Retinal pigment epithelial cell (primary cell): ENCODE measurements at places on chromosomes 5 and 9.

DNA sequence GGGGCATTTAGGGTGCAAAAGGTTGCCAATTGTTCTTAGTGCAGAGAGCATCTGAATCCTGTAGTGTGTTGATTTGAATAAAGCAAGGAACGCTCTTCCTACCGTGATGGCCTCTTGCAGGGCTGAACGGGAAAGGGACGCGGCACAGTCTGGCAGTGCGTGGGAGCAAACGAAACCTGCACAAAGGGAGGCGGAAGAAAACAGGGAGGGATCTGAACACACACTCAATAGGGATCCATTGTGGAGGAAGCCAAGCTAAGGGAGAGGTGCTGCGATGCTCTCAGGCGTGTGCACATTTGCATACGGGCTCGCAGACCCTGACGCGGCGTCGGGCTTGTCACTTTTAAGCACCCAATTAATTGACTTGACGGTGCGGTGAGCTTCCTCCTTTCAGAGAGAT lies 414.0 kb upstream of the IRX1 start:
- DNase-seq, result no peak

DNA sequence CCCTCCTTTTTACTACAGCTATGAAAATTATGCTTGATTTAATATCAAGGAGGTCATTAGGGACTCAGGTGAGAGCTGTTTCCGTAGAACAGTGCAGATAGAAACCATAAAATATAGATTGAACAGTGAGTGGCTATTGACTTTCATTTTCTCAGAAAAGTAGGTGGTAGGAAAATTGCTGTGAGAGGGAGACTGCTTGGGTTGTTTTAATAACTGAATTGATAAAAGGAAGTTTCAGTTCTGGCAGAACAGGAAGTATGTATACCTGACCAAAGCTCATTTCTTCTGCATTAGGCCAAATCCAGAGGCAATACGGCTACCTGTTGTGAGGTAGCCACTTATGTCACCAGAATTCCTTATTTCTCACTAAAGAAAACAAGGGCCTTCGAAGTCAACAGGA lies 761.7 kb upstream of the ARRDC3 start:
- no peak for DNase-seq

DNA sequence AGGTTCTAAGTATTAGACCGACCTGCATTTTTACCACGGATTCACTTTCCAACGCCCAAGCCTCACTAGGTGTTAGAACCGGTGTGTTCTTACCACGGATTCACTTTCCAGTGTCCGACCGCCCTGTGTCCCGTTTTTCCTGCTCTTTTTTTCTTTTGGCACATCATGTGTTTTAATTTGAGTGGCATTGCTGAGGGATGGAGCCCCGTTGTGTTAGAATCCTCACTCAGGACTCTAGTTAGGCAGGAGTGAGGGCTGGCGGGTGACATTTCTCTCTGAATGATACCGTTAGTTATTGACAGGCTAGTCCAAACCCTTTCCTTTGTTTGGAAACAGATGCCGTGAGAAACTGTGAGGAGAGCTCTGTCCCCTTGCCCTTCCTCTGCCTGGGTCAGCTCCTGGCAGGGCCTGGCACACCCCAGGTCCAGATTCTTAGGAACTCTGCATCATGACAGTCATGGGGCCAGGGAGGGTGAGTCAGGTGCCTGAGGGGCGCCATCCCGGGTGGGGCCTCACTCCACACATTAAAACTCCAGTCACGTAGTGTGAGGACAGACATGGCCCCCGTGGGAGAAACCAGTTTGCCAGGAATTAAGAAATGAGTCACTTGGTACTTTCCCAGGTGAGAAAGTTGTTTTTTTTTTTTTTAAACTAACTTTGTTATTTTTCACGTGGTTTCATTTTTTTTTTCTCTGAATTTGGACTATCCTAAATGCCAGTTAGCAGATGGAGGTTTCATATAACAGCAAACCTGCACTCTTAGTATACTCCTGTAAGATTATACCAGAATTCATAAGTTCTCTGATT lies 15.8 kb downstream of the EXOC3 start:
- DNase-seq, result peak; percentile 86

DNA sequence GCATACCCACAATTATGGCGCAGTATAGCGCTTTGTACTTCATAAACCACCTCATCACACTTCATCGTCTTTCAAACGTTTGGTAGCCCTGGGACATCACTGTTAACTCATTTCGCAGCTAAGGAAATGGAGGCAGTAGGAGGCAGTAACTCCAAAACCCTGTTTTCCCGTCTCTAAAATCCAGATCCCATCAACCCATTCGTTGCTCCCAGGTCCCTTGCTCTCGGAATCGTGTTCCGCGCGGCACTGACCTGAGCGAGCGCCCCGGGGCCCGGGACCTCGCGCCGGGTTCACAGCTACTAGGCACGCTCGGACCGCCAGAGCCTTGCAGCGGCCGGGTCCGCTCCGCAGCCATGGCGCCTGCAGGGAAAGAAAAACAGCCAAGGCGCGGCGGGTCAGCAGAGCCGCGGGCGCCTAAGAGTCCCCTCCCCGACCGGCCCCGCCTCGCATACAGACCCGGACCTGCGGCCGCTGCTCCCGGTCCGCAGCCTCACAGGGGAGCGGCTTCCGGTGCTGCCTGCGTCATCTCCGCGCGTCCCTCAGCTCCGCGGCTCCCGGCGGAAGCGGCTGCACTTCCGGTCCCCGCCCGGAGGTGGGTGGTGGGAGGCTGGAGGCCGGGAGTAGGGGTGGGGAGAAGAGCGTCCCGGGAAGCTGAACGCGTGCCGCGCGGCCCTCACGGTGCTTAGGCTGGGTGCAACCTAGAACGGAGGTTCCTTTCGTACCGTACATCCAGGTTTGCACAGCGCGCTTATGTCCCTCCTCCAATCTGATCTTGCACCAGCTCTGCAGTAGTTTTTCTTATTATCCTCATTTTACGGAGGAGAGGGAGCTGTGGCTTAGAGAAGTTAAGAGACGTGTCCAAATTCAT lies at the start of gene FBXW2:
Gene FBXW2, minus strand, starts transcription at position 519 of the 868 bp plus-strand sequence. CDS start 5,158 bp downstream, outside the sequence.
- DNase-seq, result peak; percentile 66

GRCh38 chr5:131541071-131541470 lies 94.0 kb downstream of the RAPGEF6 start:
- no peak for DNase-seq

DNA sequence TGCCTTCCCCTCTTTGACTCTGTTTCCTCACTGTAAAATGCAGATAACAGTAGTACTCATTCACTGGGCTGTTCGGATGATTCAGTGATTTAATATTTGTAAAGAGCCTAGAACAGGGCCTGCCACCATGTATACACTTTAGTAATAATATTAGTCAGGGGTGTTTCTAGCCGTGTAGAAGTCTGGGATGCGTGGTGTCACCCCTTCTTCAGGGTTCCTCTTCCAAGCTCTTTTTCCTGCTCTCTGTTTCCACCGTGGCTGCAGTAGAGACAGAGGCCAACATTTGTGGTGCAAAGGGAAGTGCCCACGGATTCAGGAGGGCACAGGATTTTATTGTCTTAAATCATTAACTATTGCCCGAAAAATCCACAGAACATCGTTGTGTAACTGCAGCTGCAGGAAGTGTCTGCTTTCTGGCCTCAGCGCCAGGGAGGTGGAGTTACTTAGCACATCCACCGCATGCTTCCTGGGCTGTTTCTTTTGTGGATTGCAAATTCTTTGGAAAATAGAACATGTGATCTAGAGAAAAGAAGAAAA lies 61.7 kb downstream of the TRIO start:
- no peak for DNase-seq

DNA sequence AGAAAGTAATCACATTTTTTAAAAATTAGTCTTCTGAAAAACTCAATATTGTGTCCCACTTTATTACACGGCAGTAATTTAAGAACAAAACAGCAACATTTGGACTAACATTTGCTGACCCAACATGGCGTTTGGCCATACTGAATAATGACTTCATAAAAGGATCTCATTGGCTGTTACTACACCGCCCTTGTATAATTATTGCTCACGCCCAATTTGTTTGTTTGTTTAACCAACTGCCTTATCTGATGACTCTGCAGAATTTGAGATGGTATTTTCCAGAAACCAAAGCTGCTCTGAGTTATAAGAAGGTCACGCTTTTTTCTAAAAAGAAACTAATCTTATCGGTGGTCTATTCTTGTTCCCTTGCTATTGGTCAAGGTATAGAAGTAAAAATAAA lies 200.2 kb upstream of the TARS1 start:
- DNase-seq, result no peak

DNA sequence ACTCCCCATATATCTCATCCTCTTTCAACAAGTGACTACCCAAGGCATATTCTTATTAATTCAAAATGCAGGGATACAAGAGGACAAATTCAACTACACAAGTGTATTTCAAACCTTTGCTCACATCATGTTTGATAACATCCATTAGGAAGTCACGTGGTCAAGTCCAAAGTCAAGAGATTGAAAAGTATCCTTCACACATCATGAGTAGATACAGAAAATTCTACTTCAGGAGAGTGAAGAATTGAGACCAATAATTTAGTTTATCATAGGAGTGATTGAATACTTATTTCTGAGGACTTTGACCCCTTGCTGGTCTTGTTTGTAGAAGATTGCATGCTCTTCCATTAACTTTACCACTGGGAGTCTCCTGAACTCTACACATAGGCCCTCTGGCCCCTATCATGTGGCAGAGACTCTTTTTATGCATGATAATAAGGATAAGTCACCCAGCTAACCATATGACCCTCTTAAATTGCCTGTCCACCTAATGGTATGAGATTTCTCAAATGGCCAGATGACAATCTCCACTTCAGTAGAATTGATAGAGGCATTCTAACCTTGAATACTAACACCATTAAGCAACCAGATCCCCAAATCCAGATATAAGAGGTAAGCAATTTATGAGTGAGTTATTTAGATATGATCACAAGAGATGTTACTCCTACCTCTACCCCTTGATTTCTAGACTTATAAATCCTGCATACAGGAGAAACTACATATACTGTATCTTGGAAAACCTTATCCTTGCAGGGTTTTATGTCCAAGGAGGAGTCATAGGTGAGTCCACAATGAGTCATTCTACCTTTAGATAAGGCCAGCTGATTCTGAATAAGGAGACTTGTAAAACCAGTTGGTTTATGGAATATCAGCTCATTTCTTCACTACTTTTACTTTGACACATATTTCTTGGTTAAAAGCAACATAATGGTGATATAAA lies 26.6 kb upstream of the SLC46A2 start:
- no peak for DNase-seq

- no peak for DNase-seq
Measured at GRCh38 chr9:120891884-120892747, 15.1 kb upstream of the PHF19 start.

DNA sequence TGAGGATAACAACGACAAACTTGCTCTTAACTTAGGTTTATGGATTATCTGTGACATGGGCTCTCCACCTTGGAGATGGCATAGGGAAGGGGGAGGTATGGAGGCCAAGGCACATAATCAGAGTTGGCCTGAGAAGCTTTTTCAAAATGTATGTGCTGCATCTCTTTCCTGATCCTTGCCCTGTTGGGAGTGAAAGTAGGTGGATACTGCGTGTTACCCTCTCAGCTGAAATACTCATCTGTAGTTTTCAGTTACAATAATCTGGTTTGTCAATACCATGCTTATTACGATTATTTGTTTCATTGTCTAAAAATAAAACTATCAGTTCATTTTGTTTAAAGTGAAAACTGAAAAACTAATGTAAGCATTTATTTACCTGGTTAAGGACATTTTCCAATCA lies 86.7 kb downstream of the SLC44A1 start:
- DNase-seq, result no peak
